ENCODE measurements at places on chromosomes 16 and 17. TPM values are rescaled to one million over a fixed set of nuclear protein-coding genes. Genes with fewer than 3 reads are reported as not detected.

The DHRS7C gene
- not detected for total RNA-seq

The RHBDF1 gene
- total RNA-seq, result 5.4 TPM

The ENPP7 gene
- total RNA-seq, result not detected

The PSMD7 gene
- total RNA-seq, result 89.3 TPM

The CLEC19A gene
- total RNA-seq, result not detected
